ENCODE measurements at places on chromosomes 3 and 15. TPM values are rescaled to one million over a fixed set of nuclear protein-coding genes. Genes with fewer than 3 reads are reported as not detected.
A peak's percentile ranks its signal among the peaks of the same experiment; 100 is the strongest.

DNA sequence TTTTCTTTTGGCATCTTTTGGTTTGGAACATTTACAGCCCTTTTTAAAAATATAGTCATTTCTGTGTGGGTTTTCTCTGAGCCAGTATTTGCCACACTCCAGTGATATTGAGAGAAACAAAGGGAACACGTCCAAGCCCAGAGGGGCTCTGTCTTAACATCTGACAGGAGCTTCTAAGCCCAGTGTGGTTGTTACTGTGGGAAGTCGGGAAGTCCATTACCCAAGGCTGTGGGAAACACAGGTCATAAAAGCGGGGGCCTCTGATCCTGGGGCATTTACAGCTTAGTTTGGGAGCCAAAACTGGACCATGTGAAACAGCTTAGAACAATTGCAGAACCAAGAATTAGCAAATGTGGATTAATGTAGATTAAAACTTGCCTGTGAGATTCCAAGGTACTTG is 123.0 kb downstream of the PTPRG start:
- H3K27ac ChIP-seq = peak overlapping the region; percentile 84
- H3K4me3 ChIP-seq = no peak overlapping the region
- no peaks in the 10 kb centered on the region for H3K36me3 ChIP-seq
- DNase-seq = no peak
- H3K27me3 ChIP-seq = no peaks in the 10 kb centered on the region

The SI gene
- total RNA-seq = not detected

The KNG1 gene
- not detected for total RNA-seq

DNA sequence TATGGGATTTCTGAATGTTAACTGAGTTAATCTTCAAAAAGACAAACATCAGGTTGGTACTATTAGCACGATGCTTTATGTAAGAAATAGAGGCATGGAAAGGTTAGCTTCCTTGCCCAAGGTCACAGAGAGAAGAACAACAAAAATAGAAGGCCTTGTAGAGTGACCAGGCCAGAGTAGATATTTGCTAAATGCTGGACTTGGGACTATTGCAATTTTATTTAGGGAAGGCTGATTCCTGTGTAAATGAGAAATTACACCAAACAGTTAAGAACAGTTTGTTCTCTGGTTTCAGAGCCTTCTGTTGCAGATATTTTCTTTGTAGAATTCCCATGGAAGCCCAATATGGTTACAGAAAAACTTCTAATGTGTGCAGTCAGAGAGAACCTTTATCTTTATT is 16.4 kb upstream of the SLITRK3 start:
- DNase-seq = no peak
- no peaks in the 10 kb centered on the region for H3K36me3 ChIP-seq
- no peaks in the 10 kb centered on the region for H3K27me3 ChIP-seq
- H3K4me3 ChIP-seq = no peak overlapping the region
- no peak overlapping the region for H3K27ac ChIP-seq
